Fibroblast of skin of scalp (primary cell): ENCODE measurements at places on chromosomes 4 and X.

DNA sequence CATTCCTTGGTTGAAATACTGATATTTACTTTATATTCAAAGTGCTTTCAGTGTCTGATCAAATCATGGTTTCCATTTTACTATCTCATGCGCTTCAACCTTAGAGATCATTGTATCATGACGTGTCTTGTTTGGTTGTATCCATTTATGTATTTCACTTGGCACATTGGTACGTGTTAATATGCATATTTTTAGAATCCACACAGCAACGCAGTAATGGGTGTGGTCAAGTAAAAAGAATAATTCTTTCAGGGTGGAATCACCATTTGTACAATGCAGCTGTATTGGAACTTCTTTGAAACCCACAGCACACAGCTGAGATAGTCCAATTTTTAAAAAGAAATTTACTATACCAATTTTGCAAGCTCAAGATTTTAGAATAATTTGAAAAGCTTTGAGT lies 29.1 kb downstream of the VCX start:
- DNase-seq, result no peak

- DNase-seq, result peak; percentile 70
These were observed 477 bp downstream of the FGF5 start for GRCh38 chr4:80266902-80267380.

DNA sequence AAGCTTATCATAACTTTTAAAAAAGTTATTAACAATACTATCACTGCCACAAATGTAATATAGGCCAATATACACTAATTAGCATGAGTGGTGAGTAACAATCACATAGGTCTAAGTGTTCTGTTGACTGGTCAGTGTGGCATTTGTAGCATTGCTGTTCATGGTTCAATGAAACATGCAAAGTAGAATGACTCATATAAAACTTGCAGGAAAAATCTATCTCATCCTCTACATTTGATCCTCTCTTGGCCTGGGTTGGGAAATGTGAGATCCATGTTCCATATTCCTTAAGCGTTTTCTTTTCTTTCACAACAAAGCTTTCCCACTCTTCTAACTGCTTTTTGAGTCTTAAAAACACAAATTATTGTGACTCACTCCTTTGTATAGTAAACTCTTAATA lies 1418.7 kb downstream of the FSTL5 start:
- no peak for DNase-seq

- DNase-seq, result no peak
These were observed 87.7 kb downstream of the SHROOM4 start for GRCh38 chrX:50726296-50726695.

GRCh38 chrX:38704146-38704882 lies 96.9 kb upstream of the MID1IP1 start:
- DNase-seq, result no peak

- no peak for DNase-seq
These were observed 197.6 kb downstream of the BCOR start for GRCh38 chrX:39899856-39900776.

DNA sequence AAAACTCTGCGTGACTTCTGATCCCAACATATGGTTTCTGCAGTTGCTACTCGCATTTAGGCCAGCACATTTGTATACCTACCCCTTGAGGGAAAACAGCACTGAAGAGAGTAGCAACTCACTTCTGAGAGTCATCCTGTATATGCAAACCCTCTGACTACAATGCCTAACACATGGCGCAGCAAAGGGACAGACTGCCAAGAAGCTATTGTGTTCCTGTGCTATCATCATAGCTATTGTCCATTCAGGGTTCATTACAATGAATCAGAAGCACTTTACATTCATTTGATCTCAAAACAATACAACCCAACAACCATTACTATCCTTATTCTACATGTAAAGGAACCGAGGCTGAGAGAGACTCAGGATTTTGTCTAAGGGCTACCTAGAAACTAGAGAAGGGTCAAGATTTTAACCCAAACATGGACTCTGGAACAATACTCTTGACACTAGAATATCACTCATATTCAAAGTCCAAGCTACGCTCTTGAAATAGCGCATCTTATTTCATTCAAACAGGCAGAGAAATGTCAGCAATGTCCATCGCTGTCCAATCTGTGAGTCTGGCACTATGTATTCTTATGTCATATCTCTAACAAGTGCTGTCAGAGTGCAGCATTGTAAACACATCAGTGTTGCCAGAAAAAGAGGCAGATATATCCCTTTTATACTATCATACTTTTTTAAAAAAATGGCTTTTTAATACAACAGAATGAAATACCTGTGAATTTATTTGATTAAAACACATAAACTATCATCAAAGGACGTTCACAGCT lies 173.6 kb downstream of the CORIN start:
- DNase-seq, result no peak

DNA sequence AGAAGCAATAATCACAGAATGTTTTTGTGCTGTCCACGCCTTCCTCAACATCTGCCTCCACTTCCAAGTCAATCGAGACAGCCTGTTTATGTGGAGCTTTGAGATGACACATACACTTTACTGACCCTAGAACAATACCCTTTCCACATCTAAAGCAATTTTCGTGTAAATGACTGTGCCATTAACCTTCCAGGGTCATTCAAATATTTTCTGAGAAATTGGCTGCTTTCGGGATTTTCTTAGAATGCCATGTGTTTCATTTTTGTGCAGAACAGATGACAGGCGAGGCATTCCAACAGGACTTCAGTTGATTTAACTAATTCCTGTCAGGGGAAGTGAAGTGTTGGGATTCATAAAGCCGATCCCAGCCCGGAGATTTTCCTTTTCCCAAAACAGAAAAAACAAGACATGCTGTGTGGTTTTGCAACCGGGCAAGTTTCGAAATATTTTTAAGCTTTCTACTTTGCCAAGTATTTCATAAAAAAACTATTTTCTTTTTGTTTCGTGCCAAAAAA lies 73.9 kb downstream of the SORBS2 start:
- peak; percentile 97 for DNase-seq

- no peak for DNase-seq
These were observed 530.7 kb downstream of the CWH43 start for GRCh38 chr4:49516796-49517195.

DNA sequence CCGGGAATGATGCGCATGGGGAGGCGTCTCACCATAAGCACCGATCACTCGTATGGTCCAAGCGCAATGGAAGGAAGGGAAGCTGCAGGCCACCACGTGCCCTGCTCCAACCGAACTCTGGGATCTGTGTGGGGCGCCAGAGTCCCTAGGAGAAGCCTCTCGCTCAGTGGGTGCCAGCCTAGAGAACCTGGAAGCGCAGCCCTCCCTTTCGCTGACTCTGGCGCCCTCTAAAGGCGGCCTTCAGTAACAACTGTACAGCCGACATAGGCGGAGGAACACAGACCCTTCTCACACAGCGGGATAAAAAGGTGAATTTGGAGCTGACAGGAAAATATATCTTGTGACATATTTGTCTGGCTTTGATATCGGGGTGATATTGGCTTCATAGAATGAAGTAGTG lies 76.0 kb downstream of the INTS6L start:
- peak; percentile 29 for DNase-seq

GRCh38 chr4:11842620-11843263 lies 414.0 kb upstream of the HS3ST1 start:
- DNase-seq, result no peak

- DNase-seq, result no peak
These were observed 9.8 kb downstream of the NDNF start for GRCh38 chr4:121062521-121062920.

- peak; percentile 94 for DNase-seq
These were observed 516.2 kb upstream of the ADGRL3 start for GRCh38 chr4:60683973-60684372.

DNA sequence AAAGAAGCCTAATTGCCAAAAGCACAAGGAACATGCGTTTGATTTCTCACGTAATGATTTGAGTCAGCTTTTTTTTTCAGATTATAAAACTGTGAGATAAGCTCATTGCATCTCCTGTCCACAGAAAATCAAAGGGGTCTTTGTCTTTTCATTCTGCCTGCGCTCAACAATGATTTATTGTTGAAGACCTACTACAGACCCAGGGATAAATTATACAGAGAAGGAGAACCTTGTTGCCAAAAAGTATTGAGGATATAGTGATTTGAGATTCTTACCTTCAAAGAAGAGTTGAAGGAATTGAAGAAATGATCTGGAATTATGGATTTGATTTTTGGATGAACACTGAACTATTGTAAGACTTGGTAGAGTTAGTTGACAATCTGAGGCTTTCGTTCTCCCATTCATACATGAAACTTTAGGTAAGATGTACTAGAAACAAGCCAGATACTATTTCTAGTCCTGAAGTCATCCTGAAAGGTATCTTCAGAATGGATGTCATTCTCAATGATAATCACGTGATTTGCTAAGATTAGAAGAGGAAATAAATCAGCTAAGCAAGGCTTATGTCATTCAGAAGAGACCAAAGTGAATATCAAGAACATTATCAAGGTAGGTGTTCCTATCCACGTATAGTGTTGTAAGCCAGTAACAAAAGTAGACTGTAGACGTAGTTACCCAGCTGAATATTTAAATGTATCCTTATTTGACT lies 71.1 kb upstream of the SCOC start:
- DNase-seq, result no peak

GRCh38 chr4:14387647-14388046 lies 614.6 kb upstream of the CPEB2 start:
- no peak for DNase-seq

DNA sequence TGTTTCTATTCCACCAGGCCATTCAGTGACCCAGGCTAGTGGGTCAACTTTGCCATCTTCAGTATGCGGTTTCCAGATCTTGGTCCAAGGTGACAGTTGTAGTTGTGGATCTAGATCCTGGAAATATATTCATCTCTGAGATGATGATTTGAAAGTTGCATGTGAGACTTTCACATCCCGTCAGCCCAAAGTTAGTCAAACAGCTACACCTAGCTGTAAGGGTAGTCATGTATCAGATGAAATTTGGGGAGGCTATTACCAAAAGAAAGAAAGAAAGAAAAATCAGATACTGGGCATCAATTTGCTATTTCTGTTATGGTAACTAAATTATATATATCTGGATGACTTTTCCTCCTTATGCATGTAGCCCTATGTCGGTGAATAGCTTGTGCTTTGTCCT lies 259.4 kb upstream of the ARX start:
- DNase-seq, result no peak

GRCh38 chr4:113960684-113961321 lies 18.6 kb downstream of the ARSJ start:
- DNase-seq, result no peak

GRCh38 chr4:6633091-6633906 lies 7.2 kb upstream of the MRFAP1 start:
- DNase-seq, result peak; percentile 51

GRCh38 chr4:921830-922331 lies 10.2 kb downstream of the GAK start:
- DNase-seq, result no peak

DNA sequence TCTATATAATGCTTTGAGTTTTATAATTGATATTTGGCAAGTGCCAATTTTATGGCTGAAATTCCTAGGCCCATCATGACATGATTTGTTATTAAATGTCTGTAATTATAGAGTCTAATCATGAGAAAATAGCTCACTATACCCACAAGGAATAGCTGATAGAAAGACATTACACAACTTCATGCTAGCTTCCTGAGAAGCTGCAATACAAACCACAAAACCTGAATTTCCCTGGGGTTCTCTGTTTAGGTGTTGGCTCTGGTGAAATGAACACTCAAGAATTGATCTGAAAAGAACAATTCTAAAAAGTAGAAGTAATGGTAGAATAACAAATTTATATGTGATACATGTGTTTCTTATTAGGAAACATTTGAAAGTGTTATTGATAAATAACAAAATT lies 169.6 kb downstream of the GASK1B start:
- DNase-seq, result no peak

DNA sequence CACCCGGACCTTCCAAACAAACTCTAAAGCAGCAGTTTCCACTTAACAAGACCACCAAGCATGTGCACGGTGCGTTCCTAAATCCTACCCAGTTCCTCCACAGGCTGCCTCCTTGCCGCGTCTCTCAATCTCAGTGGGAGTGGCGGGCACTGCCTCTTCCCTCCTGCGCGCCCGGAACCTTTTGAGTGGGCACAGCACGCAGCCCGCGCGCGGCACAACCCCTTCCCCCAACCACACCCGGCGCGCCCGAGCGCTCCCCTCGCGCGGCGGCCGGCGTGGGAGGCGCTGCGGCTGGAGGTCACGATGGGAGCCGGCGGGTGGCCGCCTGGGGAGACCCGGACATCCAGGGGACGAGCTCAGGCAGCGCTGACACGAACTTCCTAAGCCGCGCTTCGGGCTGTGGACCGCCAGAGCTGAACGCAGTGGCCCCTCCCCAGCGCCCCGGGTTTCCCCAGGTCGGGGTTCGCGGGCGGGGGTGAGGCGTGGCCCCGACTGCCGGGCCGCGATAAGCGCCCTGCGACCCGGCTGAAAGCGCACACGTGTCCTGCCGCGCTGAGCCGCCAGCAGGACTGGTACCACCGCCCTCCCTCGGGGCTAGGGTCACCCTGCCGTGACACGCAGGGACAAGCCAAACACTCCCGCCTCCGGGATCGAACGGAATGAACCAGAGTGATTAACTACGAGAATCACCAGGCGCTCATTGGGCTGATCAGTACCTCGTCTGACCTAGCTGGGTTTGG lies at the start of gene ABCG2:
Gene ABCG2 (minus strand): TSS at position 151 of the 740 bp plus-strand sequence. CDS start 18,644 bp downstream, outside the sequence.
- DNase-seq, result peak; percentile 46

- no peak for DNase-seq
These were observed 1.3 kb downstream of the FAM9C start for GRCh38 chrX:13043138-13043537.

DNA sequence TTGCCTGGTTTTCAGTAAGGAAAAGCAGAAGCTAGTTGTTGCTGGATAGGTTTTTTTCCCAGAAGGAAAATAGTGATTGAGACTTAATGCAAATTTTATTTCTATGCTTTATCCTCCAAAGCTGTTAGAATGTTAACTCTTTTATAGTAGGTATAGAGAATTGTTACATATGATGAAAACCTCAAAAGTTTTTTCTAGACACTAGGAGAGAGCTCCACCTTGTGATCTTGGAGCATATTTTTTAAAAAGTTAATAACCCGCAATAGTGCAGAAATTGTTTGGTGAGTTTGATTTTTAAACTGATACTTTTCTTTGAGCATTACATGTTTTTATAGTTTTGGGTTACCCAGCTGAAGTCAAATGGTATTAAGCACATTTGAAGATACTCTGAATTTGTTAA lies 56.5 kb downstream of the STAG2 start:
- no peak for DNase-seq

DNA sequence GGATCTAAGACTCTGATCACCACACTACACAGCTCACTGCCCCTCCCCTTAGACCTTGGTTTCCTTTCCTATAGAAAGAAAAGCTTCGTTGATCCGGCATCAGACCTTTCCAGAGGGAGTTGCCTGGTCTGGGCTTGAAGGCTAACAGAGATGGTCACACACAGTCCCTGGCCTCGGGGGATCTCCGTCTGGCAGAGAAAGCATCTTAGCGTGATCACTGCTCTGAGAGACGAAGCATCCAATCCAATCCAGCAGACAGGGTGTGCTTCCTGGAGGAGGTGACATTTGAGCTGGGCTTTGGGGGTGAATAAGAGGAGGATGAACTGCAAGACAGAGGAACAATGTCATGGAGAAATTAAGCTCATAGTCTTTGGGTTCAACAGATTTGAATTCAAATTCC lies 49.5 kb downstream of the HTRA3 start:
- DNase-seq, result no peak

DNA sequence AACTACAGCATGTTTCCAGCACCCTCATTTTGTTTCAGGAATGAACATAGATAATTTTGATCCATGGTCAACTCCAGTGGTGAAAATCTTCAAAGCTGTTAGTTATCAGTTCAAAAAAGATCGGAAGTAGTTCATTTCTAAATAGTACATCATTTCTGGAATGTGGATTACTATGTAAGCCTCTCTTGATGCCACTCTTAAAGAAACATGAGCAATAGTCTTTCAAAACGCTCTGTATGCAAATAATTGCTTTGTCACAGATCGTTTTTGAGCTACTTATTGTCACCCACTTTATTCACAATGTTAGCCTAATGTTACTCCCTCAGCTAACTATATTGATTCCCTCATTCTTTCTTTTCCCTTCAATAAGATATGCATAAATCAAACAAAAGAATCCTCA lies 65.7 kb downstream of the NEIL3 start:
- DNase-seq, result no peak
